ENCODE measurements at places on chromosomes 4 and X.

- no peak for DNase-seq
Measured at GRCh38 chr4:159107203-159107925, 4.5 kb downstream of the RAPGEF2 start.

- DNase-seq = no peak
Measured at GRCh38 chr4:143046454-143046853, 138.3 kb upstream of the USP38 start.

GRCh38 chrX:111465669-111466068 lies 45.8 kb upstream of the SERTM2 start:
- no peak for DNase-seq

- DNase-seq = no peak
Measured at GRCh38 chr4:48604041-48604440, 114.0 kb downstream of the ZAR1 start.

Data from Karpas-422 (cell line).